Epithelial cell of proximal tubule (primary cell): ENCODE measurements at places on chromosomes 1 and 21.

DNA sequence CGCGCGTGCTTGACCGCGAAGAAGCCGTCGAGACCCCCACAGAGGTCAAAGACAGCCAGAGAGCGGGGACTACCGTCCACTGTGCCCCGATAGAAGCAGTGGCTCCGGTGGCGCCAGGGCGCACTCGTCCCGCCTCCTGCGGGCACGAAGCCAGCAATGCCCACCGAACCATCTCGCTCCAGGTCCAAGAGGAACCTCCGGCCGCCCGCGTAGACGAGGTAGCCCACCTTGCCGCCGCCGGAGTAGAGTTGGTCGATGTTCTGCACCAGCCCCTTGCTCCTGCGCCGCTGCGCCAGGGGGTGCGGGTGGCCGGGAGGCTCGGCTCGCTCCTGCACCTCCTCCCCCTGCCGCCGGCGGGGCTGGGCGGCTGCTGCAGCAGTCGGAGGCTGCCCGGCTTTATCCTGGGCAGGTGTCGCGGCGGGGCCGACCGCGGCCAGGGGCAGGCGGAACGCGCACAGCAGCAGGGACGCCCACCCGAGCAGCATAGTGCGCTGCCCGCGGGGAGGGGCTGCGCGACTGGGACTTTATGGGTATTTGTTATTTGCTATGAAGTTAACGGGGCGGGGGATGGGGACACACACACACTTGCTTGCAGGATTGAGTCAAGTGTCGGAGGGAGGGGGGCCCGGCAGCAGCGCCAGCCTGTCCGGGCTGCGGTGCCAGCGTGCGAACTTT, 844 bp downstream of the ADAMTS5 start:
- DNase-seq = no peak

GRCh38 chr1:151166505-151166956, 587 bp downstream of the SCNM1 start:
- DNase-seq = no peak

DNA sequence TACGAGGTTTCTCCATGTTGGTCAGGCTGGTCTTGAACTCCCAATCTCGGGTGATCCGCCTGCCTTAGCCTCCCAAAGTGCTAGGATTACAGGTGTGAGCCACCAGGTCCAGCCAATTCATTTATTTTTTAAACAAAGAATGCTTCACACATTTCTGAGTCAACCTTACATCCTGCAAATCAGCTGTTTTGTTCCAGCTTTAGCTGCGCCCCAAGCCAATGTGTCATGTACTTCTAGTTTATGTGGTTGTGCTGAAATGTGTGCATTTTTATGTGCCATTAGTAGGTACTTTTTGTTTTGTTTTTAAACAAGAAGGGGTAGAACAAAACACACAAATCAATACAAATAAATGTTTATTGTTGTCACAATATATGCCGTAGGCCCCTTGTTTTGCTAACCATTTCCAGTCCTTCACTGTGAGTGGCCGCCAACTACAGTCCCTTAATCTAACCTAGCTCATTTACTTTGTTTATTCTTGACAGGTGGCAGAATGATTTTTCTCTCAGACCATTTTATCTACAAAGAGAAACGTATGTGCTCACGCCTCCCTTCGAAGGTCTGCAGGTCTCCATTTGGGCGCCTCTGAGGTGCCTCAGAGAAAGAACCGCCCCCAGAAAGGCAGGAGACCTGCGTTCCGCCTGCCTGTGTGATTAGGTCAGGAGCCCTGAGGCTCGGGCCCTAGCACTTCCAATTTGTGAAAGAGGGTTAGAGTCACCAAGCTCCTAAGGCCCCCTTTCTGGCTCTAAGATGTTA, 2.8 kb upstream of the CASQ2 start:
- DNase-seq = no peak

DNA sequence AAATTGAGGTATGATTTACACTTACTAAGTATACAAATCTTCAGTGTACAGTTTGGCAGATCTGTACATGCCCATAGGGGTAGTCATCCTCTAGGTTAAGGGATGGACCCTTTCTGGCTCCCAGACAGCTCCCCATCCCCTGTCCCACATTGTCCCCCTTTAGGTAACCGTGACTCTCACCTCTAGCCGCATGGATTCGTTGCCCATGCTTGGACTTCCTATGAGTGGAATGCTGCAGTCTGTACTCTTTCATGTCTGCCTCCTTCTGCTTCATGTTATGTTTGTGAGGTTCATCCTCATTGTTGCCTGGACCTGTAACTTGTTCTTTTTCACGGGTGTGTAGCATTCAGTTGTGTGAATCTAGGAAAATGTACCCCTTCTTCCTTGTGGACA, 20.3 kb downstream of the SLC37A1 start:
- DNase-seq = no peak

GRCh38 chr1:187336441-187337168, 507.9 kb downstream of the PLA2G4A start:
- no peak for DNase-seq

- no peak for DNase-seq
Observed at GRCh38 chr1:199752688-199753027, 274.9 kb upstream of the NR5A2 start.

DNA sequence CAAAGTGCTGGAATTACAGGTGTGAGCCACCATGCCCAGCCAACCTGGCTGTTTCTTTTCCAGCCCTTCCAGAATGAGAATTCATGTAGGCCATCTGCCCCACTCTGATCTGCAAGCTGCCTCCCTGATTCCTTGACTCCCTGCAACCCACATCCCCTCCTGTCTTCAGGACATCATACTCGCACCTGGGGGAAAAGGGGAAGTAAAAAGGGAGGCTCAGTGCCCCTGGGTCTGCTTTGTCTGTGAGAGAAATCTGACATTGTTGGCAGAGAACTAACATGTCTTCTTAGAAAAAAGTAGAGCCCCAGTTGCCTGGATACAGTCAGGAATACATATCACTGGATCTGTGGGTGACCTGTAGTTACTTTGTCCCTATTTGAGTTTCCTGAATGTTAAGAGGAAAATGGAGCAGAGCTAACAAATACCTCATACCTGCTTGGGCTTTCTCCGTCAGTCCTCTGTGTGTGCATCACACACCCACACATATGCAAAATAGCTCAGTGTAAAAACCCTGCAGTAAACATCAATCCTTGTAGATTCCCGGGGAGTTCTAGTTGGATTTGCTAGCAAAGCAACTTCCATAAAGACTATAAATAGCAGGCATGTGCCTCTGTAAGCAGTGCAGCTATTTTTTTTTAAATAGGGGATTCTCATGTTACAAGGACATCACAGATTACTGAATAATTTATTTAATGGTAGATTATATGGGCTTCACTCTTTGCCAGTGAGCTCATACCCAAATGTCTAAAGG, 62.9 kb downstream of the TEX35 start:
- no peak for DNase-seq

GRCh38 chr1:200154069-200154767, 126.7 kb downstream of the NR5A2 start:
- DNase-seq = no peak

DNA sequence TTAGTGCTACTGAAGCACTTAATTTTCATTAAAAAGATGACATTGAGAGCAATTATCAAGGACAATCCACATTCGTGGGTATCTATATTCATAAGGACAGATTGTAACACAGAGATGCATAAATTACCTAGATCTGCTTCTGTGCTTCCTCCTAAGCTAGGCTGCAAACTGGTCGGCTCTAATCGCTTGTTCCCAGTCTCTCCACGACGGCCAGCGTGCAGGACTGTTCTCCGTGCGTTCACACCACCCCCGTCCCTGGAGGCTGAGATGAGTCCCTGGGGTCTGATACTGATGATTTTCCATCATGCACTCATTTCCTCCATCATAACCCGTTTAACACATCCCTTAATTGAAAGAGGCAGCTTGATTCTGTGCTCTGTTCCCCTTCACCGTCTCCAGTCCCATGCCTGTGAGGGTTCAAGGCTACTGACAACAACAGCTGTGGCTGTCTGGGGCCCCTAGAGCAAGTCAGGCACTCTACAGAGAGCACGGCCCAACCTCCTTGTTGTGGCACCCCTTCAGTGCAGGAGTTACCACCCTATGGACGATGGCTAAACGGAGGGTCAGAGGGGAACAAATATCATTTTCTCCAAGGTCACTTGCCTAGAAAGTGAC, 469.6 kb downstream of the NPHP4 start:
- no peak for DNase-seq

DNA sequence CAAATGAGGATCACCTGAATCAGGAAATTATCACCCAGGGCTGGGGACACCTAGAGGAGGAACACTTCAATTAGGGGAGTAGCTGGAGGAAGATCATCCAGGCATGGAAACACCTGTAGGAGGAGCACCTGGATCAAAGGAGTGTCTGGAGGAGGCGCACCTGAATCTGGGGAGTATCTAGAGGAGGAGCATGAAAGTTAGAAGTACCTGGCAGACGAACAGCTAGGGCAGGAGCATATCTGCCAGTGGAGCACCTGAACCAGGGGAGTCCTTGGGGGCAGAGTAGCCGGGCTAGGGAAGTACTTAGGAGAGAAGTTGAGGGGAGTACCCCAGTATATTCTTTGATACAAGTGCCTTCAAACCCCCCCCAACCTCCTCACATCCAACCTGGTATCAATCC, 1.3 kb downstream of the C1orf210 start:
- DNase-seq = no peak

GRCh38 chr1:116697548-116698243, 30.2 kb upstream of the IGSF3 start:
- DNase-seq = no peak
